ENCODE measurements at places on chromosomes 13 and 19.
A peak's percentile ranks its signal among the peaks of the same experiment; 100 is the strongest.

GRCh38 chr19:47848823-47849473 lies 10.1 kb upstream of the TPRX2 start:
- no peak for DNase-seq

GRCh38 chr19:47490847-47491246 lies 6.8 kb upstream of the KPTN start:
- DNase-seq = no peak

DNA sequence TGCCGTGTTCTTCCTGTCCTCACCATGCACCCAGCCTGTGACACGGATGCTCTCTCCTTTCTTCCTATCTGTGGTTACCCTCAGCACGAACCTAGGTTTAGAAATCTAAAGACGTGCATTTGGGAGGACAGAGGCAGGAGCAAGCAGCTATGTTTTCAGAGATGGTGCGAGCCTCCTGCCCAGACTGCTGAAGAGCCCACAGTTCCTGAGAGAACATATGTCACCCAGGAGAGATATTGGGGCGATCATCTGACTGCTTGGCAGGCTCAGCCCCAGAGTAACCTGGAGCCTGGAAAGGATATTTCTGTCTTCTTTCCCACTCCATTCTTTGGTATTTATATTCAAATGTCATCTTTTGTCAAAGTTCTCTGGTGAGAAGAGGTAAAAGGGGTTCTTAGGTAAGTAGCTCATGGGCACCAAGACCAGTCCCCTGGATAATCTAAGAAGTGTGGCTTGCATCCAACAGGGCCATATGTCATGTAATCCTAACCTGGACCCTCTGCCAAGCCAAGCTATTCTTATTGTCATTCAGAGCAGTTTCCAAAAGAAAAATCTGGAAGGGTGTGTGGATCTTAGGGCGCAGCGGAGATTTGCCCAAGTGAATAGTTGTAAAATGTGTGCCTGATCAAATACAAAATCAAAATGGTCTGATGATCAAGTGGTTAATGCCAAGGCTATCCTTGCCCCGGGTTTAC lies 59.5 kb downstream of the FGF9 start:
- no peak for DNase-seq

- no peak for DNase-seq
These were observed 17.1 kb upstream of the VWA8 start for GRCh38 chr13:41978007-41978406.

GRCh38 chr19:6065685-6066374 lies 44.5 kb downstream of the RFX2 start:
- no peak for DNase-seq

DNA sequence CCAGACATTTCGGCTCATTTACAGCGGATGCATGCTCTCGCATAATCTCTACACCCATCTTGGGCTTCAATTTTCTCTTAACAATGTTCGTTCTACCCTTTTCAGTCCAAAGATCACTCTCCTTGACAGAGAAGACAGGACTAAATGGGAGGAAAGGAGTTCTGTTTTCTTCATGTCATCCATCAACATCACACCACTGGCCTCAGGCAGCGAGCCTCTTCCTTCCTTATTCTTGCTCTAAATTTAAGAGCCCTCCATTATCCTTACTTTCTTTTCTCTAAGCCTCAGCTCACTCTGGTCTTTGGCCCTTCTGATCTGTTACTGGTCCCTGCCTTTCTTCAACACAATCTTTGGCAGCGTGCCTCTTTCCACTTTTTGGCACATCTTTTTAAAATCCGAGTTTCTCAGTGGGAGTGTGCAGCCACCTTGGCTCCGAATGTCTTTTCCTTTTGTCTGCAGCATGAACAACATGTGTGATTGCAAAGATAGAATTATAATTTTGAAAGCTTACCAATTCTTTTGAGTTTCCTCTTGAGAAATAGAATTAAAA lies 98.7 kb downstream of the FAM216B start:
- DNase-seq = no peak

GRCh38 chr19:5954293-5954692 lies 23.6 kb downstream of the RANBP3 start:
- no peak for DNase-seq

- no peak for DNase-seq
These were observed 353.5 kb downstream of the DACH1 start for GRCh38 chr13:71513411-71514033.

DNA sequence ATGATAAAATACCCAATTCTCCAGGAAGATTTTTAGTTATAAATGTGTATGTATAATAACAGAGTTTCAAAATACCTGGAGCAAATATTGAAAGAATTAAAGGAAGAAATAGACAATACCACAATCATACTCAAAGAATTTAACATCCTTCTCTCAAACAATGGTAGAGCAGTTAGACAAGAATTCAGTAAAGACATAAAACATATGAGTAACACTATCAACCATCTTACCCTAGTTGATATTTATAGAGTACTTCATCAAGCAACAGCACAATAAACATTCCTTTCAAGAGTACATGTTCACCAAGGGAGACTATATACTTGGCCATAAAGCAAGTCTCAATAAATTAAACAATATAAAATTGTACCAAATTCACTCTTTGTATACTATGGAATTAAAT lies 108.4 kb downstream of the DLEU7 start:
- DNase-seq = no peak

- peak; percentile 74 for DNase-seq
These were observed at the start of gene PTGIR for GRCh38 chr19:46624958-46625661. Gene PTGIR (minus strand): TSS chr19:46625089. CDS start chr19:46624225, 864 bp downstream.

GRCh38 chr19:18708452-18709231 lies 25.2 kb downstream of the CRTC1 start:
- DNase-seq = no peak

- no peak for DNase-seq
These were observed 15.2 kb downstream of the ZNF331 start for GRCh38 chr19:53553156-53553555.

DNA sequence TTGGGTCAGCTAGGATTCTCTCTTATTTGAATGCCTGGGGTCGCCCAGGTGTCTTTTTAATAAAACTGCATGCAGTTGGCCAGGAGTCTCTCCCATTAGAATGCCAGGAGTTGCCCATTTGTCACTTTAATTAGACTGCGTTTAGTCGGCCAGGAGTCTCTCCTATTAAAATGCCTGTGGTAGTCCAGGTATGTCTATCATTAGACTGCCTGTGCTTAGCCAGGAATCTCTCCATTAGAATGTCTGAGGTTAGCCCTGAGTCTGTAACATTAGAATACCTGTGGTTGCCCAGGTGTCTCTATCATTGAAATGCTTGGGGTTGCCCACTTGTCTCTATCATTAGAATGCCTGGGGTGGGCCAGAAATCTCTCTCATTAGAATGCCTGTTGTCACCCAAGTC lies 1470.9 kb downstream of the UQCRFS1 start:
- DNase-seq = no peak

GRCh38 chr19:7783991-7784423 lies 21.0 kb downstream of the CLEC4M start:
- peak; percentile 33 for DNase-seq

GRCh38 chr13:28657784-28658538 lies 969 bp upstream of the POMP start:
- DNase-seq = no peak

DNA sequence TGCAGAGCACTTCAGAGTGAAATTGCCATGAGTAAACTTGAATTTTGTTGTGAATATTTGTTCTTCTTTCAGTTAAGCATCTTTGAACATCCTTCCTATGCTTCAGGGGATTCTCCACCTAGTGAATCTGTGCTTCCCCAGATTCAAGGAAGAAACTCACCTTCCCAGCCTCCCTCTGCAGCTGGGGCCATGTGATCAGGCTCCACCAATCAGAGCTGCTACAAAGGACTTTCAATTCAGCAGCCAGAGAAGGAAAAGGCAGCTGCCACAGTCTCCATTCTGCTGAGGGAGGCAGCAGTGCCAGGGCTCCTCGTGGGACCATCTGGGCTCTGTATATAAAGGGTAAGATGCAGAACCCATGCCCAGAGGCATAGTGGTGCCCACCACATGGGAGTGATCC lies 89.7 kb upstream of the SIAH3 start:
- DNase-seq = no peak

DNA sequence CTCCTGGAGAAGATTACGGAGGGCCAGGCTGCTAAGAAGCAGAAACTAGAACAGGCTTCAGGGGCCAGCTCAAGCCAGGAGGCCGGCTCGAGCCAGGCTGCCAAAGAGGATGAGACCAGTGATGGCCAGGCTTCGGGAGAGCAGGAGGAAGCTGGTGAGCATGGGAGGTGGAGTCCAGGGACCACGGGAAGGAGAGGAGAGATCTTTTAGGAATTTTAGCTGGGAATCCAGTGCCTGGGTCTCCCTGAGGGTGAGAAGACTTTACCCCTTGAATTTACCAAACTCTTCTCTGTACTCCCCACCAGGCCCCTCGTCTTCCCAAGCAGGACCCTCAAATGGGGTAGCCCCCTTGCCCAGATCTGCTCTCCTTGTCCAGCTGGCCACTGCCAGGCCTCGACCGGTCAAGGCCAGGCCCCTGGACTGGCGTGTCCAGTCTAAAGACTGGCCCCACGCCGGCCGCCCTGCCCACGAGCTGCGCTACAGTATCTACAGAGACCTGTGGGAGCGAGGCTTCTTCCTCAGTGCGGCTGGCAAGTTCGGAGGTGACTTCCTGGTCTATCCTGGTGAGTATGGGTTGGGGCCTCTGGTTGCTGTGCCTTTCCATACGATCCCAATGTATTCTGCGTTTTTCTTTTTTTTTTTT lies 824 bp downstream of the TSEN34 start:
- no peak for DNase-seq

DNA sequence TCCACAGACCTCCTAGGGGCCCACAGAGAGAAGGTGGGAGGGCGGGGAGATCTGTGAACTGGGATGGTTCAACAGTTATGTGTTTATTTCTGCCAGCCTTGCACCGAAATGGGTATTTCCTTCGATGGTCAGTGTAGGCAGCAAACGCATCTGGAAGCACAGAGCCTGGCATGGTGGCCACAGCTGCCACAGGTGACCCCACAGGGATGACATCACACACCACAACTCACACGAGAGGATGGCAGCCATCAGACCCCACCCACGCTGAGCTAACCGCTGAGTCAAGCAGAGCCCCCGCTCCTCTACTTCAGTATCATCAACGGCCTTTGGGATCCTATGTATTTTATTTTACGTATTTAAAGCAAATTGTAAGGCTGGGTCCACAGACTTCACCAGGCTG lies 37.4 kb downstream of the NAXD start:
- no peak for DNase-seq

GRCh38 chr13:48266150-48266549 lies 33.1 kb downstream of the ITM2B start:
- DNase-seq = no peak

DNA sequence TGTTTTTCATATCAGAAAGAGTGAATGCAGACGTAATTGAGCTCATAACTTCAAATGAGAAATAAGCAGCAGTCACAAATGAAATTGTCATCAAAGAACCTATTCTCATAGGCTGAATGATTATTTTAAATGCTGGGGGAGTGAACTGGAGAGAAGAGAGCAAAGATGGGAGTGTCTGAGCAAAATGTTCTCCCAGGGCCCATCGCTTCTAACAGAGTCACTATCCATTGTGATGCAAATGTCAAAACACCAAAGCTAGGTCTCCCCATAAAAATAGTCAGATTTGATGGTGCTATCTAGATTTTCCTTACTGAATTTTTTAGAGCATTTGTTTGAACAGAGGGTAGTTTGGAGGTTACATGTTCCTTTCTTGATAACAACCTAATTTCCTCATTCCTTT lies 278.7 kb downstream of the PCDH9 start:
- DNase-seq = no peak

- peak; percentile 56 for DNase-seq
These were observed 75.8 kb upstream of the UBAC2 start for GRCh38 chr13:99124794-99125316.

DNA sequence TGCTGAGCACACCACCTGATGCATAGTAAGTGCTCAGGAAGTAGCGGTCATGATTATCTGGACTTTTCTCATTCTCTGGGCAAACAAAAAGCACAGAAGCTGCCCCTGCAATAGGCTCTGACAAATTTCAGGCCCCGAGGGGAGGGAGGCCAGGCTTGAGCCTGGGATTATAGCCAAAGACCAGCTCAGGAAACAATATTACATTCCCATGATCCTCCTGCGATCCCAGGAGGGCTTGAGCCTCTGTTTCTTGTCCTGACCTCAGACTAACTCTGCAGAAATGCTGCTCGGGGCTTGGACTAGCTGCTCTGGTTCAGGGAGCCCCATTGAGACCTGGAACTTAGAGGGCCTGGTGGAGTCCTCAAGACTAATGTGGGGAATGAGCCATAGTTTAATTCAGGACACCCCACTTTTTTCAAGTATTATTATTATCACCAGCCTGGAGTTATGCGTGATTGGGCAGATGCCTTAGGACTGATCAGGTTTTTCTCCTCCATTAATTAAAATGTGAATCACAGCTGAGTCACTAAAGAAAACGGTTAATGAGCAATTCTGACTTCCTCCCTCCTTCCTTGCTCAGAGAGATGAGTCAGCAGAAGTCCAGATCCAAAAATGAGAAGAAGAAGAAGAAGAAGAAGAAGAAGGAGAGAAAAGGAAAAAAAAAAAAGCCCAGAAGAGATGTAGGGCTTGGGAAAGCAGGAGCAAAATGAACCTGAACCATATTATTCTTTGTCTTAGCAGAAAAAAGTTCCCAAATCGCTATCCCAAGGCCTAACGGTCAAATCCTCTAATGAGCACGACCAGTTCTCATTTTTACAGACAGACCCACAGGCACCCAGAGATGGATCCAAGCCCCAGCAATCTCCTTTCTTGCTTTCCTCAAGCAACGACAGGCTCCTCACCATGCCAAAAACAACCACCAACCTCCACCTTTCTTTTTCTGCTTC lies 107.2 kb downstream of the CACNA1A start:
- DNase-seq = peak; percentile 99

DNA sequence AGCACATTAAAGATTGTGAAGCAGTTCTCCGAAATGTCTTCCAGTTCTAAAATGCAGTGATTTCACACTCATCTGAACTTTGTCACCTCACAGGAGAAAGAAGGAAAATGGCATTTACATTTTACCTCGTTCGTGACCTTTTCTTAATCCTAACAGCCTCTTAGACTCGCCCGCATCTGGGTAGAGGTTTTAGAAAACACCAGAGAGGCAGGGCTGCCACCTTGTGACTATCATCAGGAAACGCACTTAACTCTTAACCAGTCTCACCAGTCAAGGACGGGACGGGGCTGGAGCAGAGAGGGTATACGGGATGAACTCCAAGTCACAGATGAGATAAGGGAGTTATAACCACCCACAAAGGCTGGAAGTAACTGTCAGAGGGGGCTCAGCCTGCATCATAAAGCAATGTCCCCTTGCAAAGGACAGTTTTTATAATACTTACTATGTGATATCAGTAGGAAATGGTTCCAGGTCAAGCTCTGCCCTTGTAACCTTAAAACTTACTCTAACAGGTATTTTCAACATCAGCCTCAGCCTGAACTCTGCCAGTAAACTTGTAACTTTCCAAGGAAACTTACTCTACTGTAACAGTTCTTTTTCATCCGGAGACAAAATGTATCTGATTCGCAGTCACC lies 8.6 kb upstream of the CEACAM6 start:
- peak; percentile 24 for DNase-seq

DNA sequence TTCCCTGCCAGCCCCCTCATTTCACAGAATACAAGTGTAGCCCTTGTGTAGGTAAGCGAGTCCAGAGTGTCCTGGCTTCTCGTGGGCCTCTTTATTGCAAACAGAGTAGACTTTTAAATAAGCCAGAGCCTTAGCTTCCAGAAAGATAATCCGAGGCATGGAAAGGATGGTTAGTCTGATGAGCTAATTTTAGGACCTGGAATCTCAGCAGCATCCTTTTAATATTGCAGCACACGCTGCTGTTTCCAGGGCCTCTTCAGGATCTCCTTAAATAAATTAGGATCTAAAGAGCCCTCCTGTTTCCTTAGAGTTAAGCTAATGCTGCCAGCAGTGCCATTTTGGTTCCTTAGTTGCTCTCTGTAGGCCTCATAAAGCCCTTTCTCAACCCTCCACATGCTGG lies 99.2 kb downstream of the RFC3 start:
- no peak for DNase-seq

- DNase-seq = no peak
These were observed 50.7 kb downstream of the KLF2 start for GRCh38 chr19:16375157-16375935.
